ENCODE measurements at places on chromosomes 12 and 14.

GRCh38 chr12:89863493-89863938 lies 154.9 kb upstream of the ATP2B1 start:
- no peak for DNase-seq

- no peak for DNase-seq
Measured at GRCh38 chr14:51460011-51460410, 191.7 kb upstream of the FRMD6 start.

- no peak for DNase-seq
Measured at GRCh38 chr14:101719708-101720107, 41.8 kb upstream of the PPP2R5C start.

- no peak for DNase-seq
Measured at GRCh38 chr12:39505023-39505422, 62.1 kb upstream of the KIF21A start.

DNA sequence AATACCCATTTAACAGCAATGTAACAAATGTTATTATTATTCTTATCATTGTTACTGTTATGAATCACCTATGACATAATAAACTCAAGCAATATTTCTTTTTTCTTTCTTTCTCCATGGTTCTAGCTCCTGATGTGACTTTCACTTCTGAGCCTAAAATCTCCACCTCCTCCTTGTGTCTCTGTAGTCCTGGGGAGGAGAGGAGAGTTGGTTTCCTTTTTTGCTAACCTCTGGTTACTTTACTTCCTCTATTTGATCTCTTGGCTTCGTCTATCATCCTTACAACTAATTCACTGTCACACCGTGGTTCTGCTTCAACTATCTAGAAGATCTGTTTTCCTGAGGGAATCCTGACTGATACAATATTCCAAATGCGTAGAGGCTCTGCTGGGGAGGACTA lies 456.6 kb downstream of the VRK1 start:
- DNase-seq: no peak

DNA sequence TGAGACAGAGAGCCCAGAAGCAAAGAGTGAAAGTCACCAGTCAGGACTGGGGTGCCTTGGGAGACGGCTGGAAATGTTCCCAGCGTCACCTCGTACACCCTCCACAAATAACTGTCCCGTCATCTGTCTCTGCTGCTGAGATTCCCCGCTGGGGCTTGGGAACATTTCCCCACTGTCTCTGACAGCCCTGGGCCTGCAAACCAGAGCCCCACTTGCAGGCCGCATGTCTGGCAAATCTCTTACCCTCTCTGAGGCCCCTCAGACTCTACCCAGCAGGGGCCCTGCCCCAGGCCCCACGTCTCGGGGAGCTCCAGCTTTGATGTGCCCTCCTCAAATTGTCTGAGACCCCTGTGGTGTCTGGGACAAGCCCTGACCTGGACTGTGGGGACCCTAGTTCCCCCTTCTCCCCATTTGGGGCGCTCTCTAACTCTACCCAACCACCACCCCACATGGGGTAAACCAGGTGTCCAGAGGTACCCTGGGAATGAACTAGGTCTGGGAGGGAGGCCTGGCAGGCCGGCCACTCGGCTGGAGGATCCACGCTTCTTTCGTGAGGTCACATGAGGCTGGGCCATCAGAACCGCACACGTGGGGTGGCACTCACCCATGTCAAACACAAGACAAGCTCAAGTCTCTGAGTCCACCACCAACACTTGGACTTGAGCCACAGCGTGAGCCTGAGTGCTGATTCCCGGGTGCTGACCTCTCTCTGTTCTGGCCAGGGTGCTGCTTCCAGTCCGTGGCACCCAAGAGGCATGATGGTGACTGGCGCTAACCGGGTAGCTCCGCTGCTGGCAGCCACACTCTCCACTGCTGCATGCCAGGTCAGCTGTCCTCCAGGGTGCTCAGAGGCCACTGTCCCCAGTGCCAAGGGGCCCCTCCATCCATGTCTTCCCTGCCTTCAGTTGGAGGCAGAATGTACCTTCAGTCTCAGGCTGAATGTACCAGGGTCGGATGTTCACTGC lies 59.8 kb downstream of the DIO3 start:
- no peak for DNase-seq

All from SIG-M5 (cell line).